AG10803 (cell line): ENCODE measurements at places on chromosomes 4 and X.

- peak; percentile 56 for DNase-seq
Observed at GRCh38 chrX:49106930-49107329, 16.6 kb downstream of the GPKOW start.

DNA sequence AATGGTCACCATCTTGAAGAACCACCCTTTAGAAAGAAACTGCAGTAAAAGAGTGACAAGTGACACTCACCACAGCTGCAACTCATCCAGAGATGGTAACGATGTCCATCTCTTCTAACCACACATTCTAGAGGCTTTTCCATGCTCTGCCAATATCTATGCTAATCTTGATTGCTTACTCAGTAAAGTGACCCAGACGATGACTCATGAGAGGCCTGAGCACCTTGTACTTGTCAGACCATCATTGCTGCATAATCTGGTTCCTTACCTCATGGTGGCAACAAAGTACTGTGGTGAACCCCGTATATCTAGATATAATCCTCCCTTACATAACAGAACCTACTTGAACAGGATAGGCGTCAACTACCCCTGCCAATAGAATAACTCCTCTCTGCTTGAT, 75.6 kb downstream of the CCNG2 start:
- no peak for DNase-seq

DNA sequence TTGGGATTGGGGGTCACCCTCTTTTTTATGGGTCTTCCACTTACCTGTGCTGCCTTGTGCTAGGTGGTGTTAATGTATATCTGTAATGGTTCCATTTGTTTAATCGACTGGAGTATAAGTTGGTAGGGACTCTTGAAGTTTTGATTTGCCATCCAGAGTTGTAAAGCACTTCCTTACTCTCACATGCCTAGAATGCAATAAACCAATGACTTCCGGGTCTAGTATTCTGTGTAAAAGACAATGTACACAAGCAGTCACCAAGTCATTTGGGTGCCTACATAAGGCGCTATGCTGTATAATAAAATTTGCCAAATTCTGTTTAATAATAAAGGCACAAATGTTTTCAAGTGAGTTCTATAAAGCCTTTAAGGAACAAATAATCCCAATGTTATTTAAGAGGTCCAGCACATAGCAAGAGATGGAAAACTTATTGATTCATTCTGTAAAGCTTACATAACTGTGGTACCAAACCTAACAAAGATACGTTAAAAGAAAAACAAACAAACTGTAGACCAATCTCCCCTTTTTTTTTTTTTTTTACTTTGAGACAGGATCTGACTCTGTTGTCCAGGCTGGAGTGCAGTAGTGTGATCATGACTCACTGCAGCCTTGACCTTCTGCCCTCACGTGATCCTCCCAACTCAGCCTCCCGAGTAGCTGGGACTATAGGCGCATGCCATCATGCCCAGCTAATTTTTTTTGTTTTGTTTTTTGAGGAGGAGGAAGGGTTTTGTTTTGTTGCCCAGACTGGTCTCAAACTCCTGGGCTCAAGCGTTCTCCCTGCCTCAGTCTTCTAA, 41.5 kb upstream of the HPRT1 start:
- DNase-seq, result no peak

DNA sequence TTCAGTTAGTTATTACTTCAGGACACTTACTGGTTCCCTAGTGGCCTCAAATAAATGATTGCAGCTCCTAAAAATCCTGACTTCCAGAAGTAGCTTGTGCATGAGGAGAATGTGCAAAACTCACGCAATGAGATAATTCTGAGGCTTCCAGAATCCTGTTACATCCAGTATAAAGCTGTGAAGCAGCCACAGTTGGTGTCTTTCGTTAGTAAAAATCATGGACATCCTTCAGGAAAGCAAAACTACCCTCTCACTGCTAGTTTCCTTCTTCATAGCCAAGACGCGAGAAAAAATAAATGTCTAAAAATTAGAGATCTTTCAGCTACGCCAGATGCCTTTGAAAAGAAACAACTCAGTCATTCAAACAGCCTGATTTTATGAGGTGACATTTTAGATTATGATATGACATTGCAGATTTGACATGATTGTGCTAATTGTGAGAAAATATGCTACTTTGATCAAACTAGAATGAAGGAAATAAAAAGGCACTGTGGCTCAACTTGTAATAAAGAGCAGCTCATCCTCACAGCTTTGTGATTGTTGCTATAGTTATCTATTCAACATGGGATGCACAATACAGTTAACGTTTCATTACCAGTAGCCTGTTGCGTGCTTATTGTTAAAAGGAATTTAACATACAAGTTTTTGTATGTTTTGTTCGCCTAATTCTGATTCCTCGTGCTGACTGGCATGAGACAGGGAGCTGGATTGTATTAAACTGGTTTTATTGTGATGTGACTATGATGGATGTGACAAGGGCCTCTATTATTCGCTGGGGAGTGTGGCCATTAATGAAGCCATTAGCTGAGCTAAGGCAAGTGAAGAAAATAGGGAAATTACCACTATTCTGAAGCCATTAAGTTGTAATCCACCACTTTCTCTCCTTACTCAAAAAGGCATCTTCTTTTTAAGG, 40.5 kb downstream of the AFF2 start:
- no peak for DNase-seq

- peak; percentile 85 for DNase-seq
Observed at GRCh38 chr4:182240161-182241130, 2.8 kb upstream of the TENM3 start.

DNA sequence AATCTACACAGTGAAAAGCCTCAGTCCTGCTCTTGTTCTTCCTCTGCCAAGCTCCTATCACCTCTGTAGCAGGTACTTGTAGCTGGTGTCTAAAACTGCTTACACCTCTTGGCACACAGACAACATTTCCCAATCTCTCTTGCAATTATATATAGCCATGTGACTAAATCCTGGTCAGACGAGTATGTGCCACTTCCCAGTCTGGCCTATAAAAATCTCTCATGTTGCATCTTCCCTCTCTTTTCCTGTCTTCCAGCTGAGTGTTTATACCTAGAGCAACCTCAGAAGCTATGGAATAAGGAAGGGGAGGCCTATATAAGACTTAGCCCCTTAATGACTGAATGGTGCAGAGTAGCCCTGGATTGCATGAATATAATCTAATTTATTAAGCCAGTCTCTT, 105.8 kb downstream of the RNF150 start:
- peak; percentile 35 for DNase-seq

DNA sequence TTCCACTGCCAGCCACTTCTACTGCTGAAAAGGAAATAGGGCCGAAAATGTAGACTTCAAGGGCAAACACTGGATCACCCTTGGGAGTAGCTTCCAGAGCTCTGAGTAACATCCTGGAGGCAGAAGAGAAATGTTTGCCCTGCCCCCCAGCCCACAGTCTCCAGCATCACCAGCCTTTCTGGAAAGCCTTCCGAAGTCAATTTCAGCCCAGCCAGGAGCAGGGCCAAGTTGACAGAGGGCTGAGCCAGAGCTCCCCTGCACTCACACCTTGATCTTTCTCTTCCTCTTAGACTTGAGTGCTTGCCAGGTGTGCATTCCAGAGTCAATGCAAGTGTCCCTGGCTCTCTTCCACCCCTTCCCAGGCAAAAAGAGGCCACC, 35.2 kb downstream of the SLC25A5 start:
- DNase-seq, result peak; percentile 91

GRCh38 chr4:81466841-81467671, 4.7 kb downstream of the RASGEF1B start:
- peak; percentile 63 for DNase-seq

DNA sequence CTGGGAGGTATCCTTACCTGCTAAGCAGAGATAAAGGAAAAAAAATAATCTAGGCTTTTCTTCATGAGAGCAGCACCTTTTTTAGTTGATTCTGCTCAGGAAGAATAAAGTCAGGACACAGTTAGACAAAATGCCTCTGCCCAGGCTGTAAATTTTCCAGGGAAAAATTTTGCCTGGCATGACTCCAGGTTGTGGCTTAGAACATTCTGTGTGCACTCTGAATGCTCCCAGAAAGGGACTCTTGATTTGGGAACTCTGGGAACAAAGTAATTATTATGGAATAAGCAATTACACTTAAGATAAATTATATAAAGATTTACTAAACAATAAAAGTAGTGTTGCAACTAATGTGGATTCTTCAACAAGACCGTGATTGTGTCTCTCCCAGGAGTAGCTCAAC, 826.2 kb upstream of the TENM3 start:
- DNase-seq, result no peak

- DNase-seq, result no peak
Observed at GRCh38 chrX:110448459-110448858, 89.8 kb downstream of the RTL9 start.

GRCh38 chrX:123464709-123465108, 268.1 kb downstream of the THOC2 start:
- DNase-seq, result no peak

GRCh38 chr4:97496298-97496873, 646.9 kb downstream of the STPG2 start:
- DNase-seq, result no peak

DNA sequence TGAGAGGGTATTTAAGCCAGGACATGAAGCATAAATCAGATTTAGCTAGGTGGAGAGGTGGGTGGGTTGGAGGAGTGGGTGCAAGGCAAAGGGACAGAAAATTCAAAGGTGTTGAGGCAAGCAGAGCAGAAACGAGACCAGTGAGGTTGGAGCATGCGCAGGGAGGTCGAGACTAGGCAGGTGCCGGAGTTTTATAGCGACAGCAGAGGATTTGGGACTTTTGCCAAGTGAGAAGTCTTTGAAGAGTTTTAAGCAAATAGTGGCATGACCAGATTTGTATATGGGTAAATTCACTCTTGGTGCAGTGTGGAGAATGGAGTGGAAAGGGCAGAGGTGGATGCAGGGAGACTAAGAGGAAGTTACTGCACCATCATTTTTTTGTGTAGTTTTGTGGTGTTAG, 107.0 kb upstream of the TLR2 start:
- no peak for DNase-seq

- DNase-seq, result no peak
Observed at GRCh38 chrX:148385471-148385870, 114.9 kb upstream of the AFF2 start.

DNA sequence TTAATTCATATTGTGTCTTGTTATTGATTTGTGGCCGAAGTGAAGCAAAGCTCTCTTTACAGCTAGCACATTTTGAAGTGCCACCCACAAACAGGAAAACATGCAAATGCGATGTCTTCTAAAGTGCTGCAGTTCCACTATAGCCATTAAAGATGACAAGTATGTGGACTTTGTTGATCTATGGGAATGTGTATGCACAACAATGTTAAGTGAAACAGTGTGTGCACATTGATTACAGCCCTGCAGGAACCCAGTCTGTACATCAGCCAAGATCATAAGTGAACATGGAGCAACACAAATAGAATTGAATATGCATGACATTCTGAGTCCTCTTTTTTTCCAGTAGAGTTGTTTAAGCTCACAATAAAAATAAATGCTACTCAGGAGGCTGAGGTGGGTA, 43.0 kb downstream of the TFDP3 start:
- no peak for DNase-seq

DNA sequence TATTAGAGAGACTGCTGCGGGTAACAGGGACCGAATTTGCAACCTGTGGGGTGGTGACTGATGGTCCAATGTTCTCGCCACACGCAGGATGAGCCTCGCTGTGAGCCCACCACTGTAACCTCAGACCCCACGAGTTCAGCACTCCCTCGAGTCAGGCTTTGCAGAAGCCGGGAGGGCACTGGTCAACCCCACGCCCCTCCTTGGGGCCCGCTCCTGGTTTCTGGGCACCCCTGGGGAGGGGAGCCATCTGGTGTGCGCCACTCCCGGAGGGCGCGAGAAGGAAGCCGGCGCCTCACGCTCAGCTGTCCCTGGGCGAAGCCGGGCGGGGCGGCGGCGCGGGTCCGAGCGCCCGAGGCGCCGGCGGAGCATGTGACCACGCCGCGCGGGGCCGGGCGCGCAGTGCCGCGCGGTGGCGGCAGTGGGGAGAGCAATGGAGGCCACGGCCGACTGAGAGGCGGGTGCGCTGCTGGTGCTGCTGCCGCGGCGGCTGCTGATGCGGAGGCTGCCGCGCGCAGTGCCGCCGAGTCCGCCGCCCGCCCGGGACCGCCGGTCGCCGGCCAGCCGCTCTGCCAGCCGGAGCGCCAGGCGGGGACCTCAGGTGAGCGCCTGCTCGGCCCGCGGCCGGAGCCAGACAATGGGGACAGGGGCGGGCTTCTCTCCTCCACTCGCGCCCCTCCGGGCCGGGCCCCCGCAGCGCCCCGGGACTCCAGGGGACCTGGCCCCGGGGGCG, 100.1 kb downstream of the CEP135 start:
- peak; percentile 31 for DNase-seq

- DNase-seq, result no peak
Observed at GRCh38 chr4:84531689-84532088, 32.6 kb upstream of the NKX6-1 start.

DNA sequence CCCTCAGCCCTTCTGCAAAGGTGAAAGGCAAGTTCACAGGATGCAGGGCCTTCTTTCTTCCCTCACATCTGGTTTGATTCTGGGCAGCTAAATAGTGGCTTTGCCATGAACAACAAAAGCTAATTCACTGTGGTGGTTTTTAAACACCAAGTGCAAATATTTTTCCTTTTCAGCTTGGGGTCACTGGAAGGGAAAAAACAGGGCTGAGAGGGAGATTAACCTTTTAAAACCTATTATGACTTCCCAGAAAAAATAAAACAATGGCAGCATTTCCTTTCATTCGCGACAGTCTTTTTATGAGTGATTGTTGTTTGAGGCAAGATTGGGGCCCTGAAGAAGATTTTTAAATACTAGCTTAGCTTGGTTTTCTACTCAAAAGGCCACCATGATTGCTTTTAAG, 103.7 kb upstream of the SCML1 start:
- no peak for DNase-seq

GRCh38 chr4:173418639-173419038, 19.7 kb upstream of the SCRG1 start:
- no peak for DNase-seq

DNA sequence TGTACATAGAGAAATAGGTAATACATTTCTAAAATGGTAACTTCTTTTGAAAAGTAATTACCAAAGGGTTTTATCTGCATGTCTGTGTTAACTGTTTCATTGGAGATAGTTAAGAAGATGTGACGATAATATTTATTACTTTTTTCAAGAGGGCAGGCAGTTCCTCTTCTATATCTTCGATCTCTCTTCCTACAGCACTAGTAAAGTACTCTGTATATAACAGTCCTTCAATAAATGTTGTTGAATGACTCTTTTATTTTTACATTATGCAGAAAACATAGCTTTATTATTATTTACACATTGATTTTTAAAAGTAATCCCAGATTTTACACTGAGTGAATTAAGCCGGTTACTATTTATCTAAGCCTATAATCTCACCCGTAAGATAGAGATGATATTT, 51.8 kb downstream of the TMPRSS11E start:
- no peak for DNase-seq

DNA sequence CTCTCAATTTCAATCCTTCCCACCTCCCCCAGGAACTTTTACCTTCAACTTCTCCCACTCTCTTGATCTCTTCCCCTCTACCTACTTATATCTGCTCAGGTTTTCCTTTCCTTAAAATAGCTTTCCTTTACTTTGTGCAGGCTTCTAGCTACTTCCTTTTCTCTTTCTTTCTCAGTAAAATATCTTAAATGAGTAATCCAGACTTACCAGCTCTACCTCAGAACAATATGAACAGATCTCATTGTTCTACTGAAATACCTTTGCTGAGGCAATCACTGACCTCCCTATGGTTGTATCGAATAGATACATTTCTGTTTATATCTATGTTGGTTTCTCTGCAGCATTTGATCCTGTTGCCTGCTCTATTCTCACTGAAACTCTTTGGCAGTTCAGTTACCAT, 86.7 kb upstream of the WDR44 start:
- DNase-seq, result no peak

- DNase-seq, result peak; percentile 5
Observed at GRCh38 chr4:140595065-140595464, 26.3 kb upstream of the UCP1 start.

GRCh38 chr4:120720354-120720934, 202.1 kb downstream of the PRDM5 start:
- DNase-seq, result no peak

GRCh38 chr4:127505203-127505602, 127.6 kb upstream of the INTU start:
- DNase-seq, result peak; percentile 53
